ENCODE measurements at places on chromosomes 5 and 9.

GRCh38 chr5:40634154-40634553 is 45.6 kb upstream of the PTGER4 start:
- DNase-seq = no peak

DNA sequence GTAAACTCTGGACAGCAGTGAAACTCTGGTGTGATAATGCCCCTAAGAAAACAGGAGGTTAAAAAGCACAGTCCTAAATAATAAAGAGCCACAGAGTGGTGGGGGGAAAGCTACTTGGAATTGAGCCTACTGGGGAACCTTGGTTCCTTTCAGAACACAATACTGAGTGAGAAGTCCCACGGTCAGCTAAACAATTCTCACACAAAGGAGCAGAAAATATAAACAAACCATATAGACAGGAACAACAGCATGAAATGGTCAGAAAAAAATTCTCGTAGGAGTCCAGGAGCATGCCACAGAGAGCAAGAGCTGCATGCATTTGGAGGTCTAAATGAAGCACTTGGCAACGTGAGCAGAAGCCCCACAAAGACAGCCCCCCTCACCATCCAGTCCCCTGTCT is 56.0 kb downstream of the TEK start:
- no peak for DNase-seq

DNA sequence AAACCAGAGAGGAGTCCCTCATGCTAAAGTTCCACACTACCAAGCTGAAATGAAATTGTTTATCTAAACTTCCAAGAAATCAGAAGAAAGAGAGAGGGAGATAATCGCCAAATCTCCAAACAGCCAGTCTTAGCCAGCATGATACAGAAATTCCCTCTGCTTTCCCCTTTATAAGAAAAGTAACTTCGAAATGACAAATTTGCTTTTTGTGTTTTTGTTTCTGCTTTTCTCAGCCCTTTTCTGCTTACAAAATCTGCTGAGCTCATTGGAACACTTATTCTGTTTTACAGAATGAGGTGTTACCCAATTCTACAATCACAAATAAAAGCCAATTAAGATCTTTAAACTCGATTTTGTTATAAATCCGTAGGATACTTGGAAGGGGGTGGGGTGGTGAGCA is 72.9 kb downstream of the SFXN1 start:
- no peak for DNase-seq

GRCh38 chr5:111301264-111301663 is 77.1 kb downstream of the CAMK4 start:
- DNase-seq = no peak

DNA sequence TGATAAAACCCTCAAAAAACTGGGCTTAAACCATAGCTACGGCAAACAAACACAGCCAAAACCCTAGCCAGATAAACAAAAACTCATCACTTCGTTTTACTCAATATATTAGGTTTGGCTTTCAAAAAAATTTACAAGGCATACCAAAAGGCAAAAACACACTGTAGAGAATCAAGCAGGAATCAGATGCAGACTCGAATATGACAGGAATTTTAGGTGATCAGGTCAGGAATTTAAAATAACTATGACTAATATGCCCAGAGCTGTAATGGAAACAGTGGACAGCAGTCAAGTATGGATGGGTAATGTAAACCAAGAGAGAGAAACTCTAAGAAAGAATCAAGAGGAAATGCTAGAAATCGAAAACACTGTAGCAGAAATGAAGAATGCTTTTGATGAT is 26.5 kb upstream of the DOCK2 start:
- DNase-seq = no peak

Data from activated T-cell treated with anti-CD3 and anti-CD28 coated beads, Interleukin-2, amount 50 U/mL, for 72 hours (primary cell).